ENCODE measurements at places on chromosomes 7 and 10.

DNA sequence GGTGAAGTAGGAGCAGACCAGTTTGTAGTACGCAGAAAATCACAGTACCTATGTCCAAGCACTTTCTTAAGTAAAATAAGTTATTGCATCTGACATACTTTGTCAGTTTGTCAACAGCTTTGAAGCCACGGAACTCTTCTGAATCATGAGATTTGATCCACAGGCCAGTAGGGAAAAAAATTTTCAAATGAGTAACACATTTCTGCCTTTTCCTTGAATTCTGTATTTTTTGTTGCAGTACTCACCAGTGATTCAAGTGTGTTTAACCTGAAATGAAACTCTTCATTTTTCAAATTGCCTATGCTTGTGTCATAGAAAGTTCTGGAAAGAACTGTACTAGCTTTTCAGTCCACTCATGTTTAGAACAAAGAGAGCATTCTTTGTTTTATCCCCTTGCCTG, 337.7 kb downstream of the GATA3 start:
- DNase-seq, result no peak

- DNase-seq, result no peak
These were observed 13.0 kb downstream of the DOCK1 start for GRCh38 chr10:126917975-126918908.

- no peak for DNase-seq
These were observed 60.3 kb downstream of the RAB18 start for GRCh38 chr10:27564398-27564797.

GRCh38 chr7:15131661-15132060, 229.1 kb upstream of the DGKB start:
- no peak for DNase-seq

GRCh38 chr7:139762886-139763285, 14.9 kb downstream of the HIPK2 start:
- DNase-seq, result no peak

DNA sequence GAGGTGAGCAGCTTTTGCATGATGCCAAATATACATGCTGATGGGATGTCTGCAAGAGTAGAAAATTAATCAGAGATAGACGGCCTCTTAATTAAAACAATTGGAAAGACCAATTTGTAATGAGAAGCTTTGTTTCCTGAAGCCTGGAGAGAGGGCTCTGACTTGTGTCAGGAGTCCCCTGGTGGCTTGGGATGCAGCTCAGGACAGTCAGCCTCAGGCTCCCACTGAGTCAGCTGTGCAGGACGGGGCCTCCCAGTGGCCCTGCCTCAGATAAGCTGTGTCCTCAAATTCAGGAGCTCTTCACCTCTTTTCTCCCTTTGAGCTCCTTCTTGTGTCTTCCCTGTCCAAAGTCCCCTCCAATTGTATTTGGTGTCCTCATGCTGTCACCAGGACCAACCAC, 438.9 kb upstream of the PODXL start:
- DNase-seq, result no peak

DNA sequence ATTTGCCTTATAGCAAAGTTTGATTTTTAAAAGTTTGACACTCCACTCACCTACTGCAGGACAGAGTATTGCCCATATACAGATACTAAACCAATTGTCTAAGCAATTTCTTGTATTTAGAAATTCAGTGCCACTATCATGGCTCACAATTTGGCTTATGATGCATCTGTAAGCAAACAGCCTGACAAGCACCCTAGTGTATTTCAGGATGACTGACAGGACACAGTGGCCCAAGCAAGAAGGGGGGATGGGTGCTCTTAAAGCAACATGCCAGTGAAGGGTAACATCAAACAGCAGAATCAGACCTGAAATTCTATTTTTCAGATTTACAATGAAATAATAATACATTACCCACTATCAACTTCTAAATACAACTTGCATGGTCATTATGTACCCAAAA, 30.5 kb downstream of the CTNNA3 start:
- DNase-seq, result peak; percentile 85

- no peak for DNase-seq
These were observed 10.9 kb upstream of the LGI1 start for GRCh38 chr10:93746844-93747284.

DNA sequence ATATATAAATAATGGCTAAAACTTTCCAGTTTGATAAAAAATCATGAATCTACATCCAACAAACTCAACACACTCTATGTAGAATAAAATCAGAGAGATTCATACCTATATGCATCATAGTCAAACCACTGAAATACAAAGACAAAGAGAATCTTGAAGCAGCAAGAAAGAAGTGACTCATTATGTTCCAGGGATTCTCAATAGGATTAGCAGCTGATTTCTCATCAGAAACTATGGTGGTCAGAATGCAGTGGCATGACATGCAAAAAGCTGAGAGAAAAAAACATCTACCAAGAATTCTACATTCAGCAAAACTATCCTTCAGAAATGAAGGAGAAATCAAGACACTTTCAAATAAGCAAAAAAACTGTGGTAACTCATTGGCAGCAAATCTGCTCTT, 187.4 kb downstream of the RNLS start:
- DNase-seq, result no peak

DNA sequence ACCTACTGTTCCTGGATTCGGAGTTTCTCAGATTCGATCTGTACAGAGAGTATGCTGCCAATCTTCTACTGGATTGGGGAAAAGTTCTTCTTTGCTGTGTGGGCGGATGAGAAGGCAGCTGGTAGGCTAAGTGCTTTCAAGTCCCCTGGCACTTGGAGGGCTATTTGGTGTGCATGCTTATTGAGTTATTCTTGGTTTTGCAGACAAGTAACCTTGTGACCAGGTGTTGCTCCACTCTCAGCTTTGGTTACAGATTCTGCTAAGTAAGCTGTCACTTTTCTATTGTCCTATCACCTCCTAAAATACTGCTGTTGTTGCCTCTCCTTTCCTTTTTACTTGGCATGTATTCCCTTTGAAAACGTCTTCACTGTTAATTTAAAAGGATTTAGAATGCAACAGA, 1375.1 kb upstream of the LRRTM3 start:
- DNase-seq, result no peak

DNA sequence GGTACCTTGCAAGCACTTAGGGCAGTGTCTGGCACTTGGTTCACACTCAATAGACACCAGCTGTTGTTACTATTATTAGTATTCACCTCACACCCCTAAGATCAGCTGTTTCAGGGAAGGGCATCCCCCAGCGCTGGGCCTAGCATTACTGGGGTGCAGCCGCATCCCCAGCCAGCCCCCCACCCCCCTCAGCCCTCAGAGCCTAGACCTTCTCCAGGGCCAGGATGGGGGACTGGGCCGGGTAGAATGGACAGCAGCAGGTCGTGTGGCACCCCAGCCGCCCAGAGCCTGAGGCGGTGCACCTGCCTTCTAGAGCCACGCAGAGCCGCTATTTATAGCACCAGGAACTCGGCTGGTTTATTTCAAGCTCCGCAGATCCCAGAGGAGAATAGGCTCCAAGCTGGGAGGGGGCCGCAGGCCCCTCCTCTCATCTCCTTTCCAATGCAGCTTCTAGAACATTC, 60.5 kb downstream of the GTF2IRD1 start:
- DNase-seq, result no peak

- no peak for DNase-seq
These were observed 16.2 kb downstream of the RBP3 start for GRCh38 chr10:47364366-47364765.

DNA sequence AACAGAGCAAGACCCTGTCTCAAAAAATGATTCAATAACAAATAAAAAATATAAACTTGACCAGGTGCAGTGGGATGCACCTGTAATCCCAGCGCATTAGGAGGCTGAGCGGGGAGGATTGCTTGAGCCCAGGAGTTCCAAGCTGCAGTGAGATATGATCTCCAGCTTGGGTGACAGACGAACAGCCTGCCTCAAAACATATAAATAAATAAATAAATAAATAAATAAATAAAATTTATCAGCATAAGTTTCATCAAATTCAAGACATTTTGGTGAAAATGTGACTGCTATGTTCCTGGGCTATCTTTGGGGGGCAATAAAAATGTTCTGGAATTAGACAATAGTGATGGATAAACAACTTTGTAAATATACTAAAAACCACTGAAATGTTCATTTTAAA, 4.8 kb upstream of the EIF4EBP2 start:
- no peak for DNase-seq

DNA sequence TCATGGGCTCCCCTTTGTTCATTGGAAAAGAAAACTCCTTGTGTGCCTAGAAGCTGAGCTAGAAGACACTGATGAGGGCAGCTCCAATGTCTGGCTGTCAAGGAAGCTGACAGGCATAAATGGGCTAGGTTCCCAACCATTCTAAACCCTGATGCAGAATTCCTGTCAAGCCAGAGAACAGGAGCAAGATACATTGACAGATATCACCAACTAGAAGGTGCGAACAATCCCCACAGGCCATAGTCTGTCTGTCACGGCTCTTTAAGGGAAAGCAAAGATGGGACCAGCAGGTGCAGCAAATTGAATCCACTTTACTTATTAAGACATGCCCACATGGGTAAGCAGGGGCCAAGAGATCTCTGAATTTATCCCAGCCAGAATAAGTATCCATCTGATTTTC, 617.9 kb upstream of the POT1 start:
- DNase-seq, result no peak

GRCh38 chr7:2006231-2006771, 226.4 kb downstream of the MAD1L1 start:
- DNase-seq, result peak; percentile 20

DNA sequence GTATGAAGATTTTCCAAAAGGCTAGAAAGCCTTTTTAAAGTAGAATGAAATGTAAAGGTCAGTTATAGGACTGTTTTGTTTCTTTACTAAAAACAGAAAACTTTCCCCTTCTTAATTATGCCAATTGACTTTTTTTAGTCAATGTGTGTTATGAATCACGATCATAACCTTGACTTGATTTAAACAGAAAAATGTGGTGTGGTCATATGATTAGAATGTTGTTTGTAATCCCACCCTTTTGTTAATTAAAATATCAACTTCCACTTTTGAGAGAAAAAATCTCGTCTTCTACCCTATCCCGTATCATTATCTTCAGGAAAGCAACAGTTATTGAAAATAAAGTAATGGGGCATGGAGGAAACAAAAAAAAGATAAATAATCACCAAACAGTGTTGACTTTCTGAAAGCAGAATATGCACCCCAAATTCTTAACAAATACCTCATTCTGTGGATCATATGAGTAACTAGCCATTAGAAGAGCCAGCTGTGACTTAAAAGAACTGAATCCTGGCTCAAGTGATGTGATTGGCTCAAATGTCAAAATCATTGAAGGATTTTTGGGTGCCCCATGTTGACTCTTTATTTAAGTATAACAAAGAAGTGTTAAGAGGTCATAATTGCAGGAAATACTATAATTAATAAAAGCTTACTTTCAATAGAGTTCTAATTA, 32.3 kb upstream of the SLC16A12 start:
- no peak for DNase-seq

- DNase-seq, result no peak
These were observed 22.1 kb downstream of the CAV1 start for GRCh38 chr7:116546916-116547315.

DNA sequence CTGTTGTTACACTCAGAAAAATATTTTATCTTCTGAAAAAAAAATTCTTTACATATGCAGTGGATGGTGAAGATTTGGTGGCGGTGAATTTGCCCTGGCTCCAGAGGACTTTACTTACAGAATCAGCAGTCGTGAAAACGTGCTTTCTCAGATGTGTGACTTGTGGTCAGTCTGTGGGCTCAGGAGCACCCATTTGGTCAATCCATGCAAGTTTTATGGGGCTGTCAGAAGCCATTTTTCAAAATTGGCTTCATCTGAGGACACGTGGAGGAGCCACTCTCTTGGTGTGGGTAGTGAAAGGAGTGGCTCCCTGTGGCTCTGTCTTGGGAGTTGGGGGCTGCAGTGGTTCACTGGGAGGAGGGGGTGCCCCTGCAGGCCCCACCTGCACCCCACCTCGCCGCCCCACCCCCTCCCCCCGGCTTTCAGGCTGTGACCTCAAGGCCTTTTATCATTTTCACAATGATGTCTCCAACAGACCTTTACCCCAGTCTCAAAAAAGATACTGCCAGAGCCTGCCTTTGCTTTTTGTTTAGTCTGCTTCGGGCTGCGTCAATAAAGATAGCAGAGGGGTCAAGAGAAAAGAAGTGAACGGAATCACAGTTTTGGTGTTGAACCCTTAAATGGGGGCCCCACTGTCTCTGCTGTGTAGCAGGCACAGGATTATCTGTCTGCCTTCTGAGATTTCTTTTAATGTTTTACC, 137.4 kb downstream of the MGMT start:
- DNase-seq, result no peak

GRCh38 chr7:101420436-101420835, 57.8 kb downstream of the COL26A1 start:
- no peak for DNase-seq

DNA sequence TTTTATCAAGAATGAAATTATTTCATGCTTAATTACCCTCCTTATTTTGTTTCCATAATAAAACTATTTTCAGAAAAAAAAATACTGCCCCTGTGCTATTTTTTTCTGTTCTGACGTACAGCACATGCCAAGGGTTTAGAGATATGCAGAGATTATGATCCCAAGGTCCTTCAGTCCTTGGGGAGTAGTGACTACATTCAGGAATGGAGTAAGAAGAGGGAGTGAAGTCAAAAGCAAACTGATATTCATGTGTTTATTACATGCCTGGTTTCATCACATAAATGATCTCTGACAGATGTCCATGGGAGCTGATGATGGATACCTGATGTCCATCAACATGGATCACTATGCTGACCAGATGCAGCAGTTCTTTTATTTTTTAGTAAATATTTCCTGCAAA, 17.2 kb downstream of the AKAP9 start:
- no peak for DNase-seq

GRCh38 chr7:139876622-139877283, 47.7 kb downstream of the TBXAS1 start:
- no peak for DNase-seq

DNA sequence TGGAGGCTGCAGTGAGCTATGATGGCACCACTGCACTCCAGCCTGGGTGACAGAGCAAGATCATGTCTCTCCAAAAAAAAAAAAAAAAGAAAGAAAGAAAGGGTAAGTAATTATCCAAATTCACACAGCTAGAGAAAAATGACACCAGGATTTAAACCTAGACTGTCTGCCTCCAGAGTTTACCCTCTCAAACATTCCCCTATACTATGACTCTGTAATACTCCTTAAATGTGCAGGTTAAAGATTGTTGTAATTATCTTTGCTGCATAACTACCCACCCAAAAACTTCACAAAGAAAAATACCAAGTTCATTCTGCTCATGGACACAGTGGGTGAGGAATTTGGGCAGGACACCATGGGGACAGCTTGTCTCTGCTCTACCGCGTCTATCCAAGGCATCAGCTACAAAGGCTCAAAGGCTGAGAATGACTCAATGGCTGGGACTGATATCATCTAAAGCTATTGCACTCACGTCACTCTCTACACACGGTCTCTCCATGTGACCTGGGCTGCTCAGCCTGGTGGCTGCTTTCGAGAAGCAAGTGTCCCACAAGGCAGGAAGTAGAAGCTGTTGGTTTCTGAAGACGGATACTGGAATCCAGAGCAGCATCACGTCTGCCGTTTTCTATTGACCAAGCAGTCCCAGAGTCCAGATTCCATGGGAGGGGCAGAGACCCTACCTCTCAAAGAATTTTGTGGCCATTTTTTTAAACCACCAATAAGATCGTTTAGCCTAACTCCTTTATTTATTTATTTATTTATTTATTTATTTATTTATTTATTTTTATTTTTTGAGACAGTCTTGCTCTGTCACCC, 185.7 kb upstream of the AUTS2 start:
- no peak for DNase-seq

- DNase-seq, result no peak
These were observed 42.3 kb upstream of the FOXI2 start for GRCh38 chr10:127694580-127695193.
